ENCODE measurements at places on chromosomes 16 and 17. TPM values are rescaled to one million over a fixed set of nuclear protein-coding genes. Genes with fewer than 3 reads are reported as not detected.

DNA sequence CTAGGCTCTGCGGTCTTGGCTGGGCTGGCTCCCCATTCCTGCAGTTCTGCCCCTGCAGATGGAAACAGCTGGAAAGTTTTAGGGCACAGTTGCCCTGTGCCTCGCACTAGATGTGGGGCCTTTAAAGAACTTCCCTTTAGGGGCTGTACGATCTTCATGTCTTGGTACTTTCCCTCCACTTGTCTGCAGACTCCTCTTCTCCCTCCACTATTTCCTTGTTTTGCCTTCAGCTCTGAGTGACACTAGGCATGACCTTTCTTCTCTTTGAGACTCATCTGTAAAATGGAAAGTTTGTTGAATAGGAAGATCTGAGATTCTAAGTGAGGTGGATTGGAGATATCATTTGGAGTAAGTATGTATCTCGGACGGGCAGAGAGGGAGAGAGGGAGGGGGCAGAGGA is 6.3 kb upstream of the TAC4 start:
- H3K36me3 ChIP-seq = no peaks in the 10 kb centered on the region
- no peak for DNase-seq
- peaks cover 17% of the 10 kb centered on the region for H3K4me1 ChIP-seq
- no peak overlapping the region for H3K4me3 ChIP-seq
- no peak overlapping the region for H3K27ac ChIP-seq
- H3K27me3 ChIP-seq = no peaks in the 10 kb centered on the region

GRCh38 chr16:82432261-82432660 is 194.5 kb upstream of the CDH13 start:
- no peak for DNase-seq
- no peaks in the 10 kb centered on the region for H3K4me1 ChIP-seq
- H3K4me3 ChIP-seq = no peak overlapping the region
- no peaks in the 10 kb centered on the region for H3K27me3 ChIP-seq

TEX14 gene
- total RNA-seq = not detected

GRCh38 chr17:76714822-76715495 is 4.2 kb upstream of the MXRA7 start:
- no peak overlapping the region for H3K4me3 ChIP-seq
- H3K4me1 ChIP-seq = no peaks in the 10 kb centered on the region
- peaks cover 65% of the 10 kb centered on the region for H3K36me3 ChIP-seq
- DNase-seq = peak; percentile 84

DRC7 gene
- not detected for total RNA-seq

- H3K27ac ChIP-seq = no peak overlapping the region
- no peaks in the 10 kb centered on the region for H3K27me3 ChIP-seq
- no peak for DNase-seq
- H3K36me3 ChIP-seq = peaks cover 5% of the 10 kb centered on the region
- peaks cover 10% of the 10 kb centered on the region for H3K4me1 ChIP-seq
Observed at GRCh38 chr17:78210111-78210510, 3.9 kb upstream of the BIRC5 start.

DNA sequence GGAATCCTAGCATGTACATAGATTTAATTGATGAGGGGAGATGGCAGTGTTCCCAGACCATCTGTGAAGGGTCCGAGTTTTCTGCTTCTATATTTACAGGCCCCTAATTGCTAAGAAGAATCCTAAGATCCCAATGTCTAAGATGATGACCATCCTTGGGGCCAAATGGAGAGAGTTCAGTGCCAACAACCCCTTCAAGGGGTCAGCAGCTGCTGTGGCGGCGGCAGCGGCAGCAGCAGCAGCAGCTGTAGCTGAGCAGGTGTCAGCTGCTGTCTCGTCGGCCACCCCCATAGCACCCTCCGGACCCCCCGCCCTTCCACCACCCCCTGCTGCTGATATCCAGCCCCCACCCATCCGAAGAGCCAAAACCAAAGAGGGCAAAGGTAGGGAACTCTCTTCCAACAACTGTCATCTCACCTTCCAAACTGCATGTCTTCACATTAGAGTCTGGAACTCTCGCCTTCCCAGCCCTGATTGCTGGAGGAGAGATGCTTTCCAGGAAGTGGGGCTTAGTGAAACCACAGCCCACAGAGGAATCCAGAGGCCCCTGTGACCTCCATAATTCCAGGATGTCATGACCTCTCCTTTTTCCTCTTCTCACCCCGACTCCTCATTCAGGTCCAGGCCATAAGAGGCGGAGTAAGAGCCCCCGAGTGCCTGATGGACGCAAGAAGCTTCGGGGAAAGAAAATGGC is 4.7 kb downstream of the CHD3 start:
- no peak for DNase-seq
- no peaks in the 10 kb centered on the region for H3K27me3 ChIP-seq
- H3K4me3 ChIP-seq = no peak overlapping the region
- H3K27ac ChIP-seq = no peak overlapping the region

- no peaks in the 10 kb centered on the region for H3K36me3 ChIP-seq
- DNase-seq = no peak
- no peaks in the 10 kb centered on the region for H3K4me1 ChIP-seq
- H3K27ac ChIP-seq = no peak overlapping the region
- H3K27me3 ChIP-seq = no peaks in the 10 kb centered on the region
- H3K4me3 ChIP-seq = no peak overlapping the region
Observed at GRCh38 chr17:47076171-47076570, 97.1 kb upstream of the RPRML start.

MYCBPAP gene
- total RNA-seq = 0.19 TPM

DNA sequence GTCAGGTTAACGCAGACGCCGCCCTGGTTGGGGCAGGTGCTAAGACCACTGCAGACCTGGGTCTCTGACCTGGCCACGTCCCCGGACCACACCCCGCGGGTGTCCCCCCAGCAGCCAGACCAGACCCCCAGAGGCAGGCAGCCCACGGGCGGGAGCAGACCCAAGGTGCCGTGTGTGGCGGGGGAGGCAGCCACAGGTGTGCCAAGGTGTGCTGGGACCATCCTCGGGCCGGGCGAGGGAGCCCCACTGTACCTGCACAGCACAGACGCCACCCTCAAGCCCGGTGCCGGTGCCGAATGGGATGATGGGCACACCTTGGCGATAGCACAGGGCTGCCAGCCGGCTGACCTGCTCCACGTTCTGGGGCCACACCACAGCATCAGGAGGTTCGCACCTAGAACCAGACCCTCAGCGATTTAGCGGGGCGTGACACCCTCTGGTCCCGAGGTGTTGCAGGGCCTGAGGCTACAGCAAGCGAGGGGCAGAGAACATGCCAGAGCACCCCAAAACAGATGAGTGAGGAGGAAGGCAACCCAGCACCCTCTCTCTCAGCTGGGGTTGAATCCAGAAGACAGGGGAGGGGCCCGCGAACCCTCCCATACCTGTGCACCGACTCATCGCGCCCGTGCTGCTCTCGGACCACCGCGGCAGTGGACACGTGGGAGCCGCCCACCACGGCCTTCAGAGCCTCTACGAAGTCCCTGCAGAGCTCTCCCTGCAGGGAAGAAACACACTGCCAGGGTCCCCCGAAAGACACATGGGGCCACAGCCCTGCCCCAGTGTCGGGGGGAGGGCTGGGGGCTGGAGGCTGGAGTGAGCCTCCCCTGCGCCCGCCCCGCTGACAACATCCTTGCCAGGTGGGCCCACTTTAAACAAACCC is 1.4 kb downstream of the LDHD start:
- no peaks in the 10 kb centered on the region for H3K27me3 ChIP-seq
- H3K4me1 ChIP-seq = no peaks in the 10 kb centered on the region
- H3K4me3 ChIP-seq = no peak overlapping the region
- H3K27ac ChIP-seq = peak overlapping the region; percentile 72
- no peaks in the 10 kb centered on the region for H3K36me3 ChIP-seq
- no peak for DNase-seq

ITGAX gene
- 2.6 TPM for total RNA-seq

PRR15L gene
- 6.5 TPM for total RNA-seq

DNA sequence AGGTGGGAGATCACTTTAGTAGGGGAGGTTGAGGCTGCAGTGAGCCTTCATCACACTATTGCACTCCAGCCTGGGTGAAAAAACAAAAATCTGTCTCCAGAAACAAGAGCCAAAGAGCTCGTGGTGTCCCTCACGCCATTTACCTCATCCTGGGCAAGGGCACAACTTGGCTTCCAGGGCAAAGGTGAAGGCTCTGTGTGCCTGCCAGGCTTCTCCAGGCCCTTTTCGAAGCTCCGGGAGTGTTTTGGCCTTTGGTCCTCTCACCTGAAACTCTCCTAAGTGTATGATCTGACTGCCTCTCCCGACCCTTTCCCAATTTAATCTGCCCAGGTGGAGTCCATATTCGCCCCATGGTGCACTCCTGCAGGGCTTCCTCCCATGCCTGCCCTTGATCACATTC is 11.6 kb upstream of the CES3 start:
- no peak overlapping the region for H3K27ac ChIP-seq
- no peak for DNase-seq
- no peaks in the 10 kb centered on the region for H3K27me3 ChIP-seq
- no peak overlapping the region for H3K4me3 ChIP-seq
- H3K4me1 ChIP-seq = peaks cover 23% of the 10 kb centered on the region

- H3K4me3 ChIP-seq = no peak overlapping the region
- H3K27ac ChIP-seq = no peak overlapping the region
- no peak for DNase-seq
- no peaks in the 10 kb centered on the region for H3K4me1 ChIP-seq
- H3K27me3 ChIP-seq = no peaks in the 10 kb centered on the region
Observed at GRCh38 chr17:62670202-62670821, 42.8 kb downstream of the MRC2 start.

- no peaks in the 10 kb centered on the region for H3K27me3 ChIP-seq
- peaks cover 94% of the 10 kb centered on the region for H3K36me3 ChIP-seq
- H3K27ac ChIP-seq = no peak overlapping the region
- DNase-seq = no peak
- H3K4me1 ChIP-seq = no peaks in the 10 kb centered on the region
- H3K4me3 ChIP-seq = no peak overlapping the region
Observed at GRCh38 chr17:8231701-8232100, 16.2 kb downstream of the CTC1 start.

All from right atrium auricular region (tissue), 2 donors.